ENCODE measurements at places on chromosomes 11 and 22. TPM values are rescaled to one million over a fixed set of nuclear protein-coding genes. Genes with fewer than 3 reads are reported as not detected.

GRCh38 chr11:48669146-48669545 is 180.6 kb downstream of the OR4A47 start:
- DNase-seq: no peak

DNA sequence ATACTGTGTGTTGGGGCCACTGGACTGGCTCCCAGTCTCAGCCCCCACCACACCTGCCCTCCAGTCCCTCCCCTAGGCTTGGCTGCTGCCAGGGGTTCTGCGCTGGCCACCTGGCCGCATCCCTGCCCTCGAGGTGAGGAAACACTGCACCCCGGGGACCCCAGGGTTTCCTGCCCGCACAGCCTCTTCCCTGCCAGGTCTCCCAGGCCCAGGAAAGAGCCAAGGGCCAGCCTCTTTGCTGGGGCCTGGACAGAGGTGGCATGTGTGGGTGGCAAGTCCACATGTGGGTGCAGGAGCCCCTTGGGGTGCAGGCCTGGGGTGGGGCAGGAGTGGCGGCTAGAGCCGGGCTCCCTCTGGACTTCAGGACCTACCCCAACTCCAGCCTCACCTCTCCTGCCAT is 2.5 kb downstream of the EPS8L2 start:
- DNase-seq: no peak

DNA sequence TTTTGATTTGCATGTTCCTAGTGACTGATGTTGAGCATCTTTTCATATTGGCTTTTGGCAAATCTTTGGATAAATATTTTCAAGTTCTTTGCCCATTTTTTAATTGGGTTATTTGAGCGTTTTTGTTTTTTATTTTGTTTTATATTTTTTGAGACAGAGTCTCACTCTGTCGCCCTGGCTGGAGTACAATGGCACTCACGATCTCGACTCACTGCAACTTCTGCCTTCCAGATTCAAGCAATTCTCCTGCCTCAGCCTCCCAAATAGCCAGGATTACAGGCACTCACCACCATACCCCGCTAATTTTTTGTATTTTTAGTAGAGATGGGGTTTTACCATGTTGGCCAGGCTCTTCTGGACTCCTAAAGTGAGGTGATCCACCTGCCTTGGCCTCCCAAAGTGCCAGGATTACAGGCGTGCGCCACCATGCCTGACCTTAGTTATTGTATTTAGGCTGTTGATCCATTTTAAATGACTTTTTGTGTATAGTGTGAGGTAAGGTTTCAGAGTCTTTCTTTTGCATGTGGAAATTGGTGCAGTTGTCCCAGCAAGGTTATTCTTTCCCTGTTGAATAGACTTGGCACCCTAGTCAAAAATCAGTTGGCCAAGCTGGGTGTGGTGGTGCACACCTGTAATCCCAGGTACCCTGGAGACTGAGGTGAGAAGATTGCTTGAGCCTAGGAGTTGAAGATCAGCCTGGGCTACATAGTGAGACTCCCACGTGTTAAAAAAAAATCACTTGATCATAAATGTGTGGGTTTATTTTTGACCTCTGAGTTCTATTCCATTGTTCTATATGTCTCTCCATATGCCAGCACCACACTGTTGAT is 23.7 kb upstream of the AIFM3 start:
- DNase-seq: no peak

DNA sequence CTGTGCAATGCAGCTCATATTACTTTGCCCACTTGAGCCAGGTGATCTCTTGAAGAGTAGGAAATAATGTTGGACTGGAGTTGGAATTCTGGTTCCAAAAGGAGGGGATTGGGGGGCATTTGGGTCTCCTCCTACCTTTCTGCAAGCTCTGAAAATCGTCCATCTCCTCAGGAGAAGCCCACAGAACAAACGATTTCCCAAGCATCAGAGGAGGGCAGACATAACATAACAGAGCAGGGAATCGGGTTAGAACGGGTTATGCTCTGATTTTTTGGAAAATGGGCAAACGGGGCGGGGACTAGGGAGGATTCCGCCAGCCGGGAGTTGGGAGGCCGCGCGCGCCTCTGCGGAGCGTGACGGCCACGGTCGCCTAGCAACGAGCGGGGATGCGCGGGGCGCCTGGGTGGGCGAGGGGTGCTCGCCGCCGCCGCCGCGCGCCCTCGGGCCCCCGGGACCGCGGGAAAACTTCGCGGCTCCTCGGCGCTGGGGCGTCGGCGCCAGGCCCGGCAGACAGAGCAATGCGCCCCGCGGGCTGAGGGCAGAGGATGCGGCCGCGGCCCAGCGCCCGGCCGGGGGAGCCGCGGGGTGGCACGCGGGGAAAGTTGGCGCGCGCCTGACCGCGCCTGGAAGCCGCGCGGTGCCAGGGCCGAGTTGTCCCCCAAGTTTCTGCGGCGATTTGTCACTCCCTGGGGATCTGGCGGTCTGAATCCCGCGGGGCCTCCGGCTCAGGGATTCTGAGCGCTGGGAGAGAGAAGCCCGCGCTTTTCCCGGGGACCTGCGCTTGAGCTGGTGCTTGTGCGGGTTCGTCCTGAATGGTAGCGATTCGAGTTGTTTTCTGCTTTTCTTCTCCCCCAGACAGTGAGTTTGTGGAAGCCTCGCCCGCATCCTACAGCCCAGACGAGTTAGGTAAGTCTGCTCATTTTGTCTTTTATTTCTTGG is 27.8 kb upstream of the AMOTL1 start:
- no peak for DNase-seq

GRCh38 chr22:39384750-39385480 is 14.7 kb upstream of the TAB1 start:
- no peak for DNase-seq

- no peak for DNase-seq
These were observed 26.5 kb downstream of the TRIM77 start for GRCh38 chr11:89736566-89736965.

DNA sequence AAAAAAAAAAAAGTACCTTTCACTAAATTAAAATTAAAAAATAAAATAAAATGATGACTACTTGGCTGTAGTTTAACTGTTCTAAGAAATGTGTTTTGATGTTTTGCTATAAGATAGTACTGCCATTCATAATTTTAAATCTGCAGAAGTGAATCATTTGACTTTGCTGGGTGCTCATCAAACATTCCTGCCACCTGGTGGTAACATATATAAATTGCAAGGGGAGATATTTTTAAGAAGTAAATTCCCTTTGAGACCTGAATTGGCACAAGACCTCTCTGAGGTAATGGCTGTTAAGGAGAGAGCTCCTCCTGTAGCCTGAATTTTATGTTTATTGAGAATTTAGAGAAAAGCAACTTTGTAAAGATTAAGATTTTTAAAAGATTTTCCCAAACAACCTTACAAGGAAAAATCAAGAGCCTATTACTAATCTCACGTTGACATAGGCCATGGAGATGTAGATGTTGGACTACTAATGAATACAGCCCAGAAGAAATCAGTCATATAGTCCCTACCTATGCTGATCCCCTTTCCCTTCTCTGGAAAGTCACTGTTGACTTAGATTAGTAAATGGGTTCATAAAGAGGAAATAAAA is 11.9 kb upstream of the NARS2 start:
- DNase-seq: no peak

- peak; percentile 19 for DNase-seq
These were observed 51.5 kb downstream of the LHFPL7 start for GRCh38 chr22:24894998-24895397.

- DNase-seq: no peak
These were observed 14.4 kb downstream of the FADS2 start for GRCh38 chr11:61842528-61842820.

OR52W1 gene
- total RNA-seq: not detected

SMTNL1 gene
- total RNA-seq: not detected

NAALADL1 gene
- 27.9 TPM for total RNA-seq

Measured in epithelial cell of proximal tubule (primary cell).